ENCODE measurements at places on chromosomes 13 and 19.

- DNase-seq: no peak
Observed at GRCh38 chr19:38944981-38945506, 14.3 kb downstream of the MRPS12 start.

DNA sequence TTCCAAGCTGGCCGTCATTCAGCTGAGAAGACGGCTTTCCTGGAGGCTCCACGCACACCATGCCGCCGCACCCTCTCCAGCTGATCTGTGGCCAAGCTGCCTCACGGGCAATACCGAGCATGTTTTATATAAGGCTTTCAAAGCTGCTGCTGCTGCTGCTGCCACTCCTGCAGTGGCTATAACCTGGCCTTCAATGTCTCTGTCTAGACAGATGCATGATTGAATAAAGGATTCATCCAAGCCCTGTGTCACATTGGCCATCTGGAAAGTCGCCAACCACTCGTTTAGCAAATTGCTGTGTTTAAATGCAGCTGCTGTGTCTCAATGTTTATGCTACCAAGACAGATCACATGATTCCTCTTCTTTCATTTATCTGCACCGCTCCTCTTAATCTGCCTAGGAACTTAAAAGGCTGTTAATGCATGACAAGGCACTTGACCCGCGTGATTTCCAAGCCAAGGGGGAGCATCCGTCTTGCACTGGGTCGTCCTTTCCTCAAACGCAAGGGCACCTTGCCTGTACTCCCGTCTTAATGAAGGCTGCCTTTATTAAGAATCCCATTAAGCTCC, 114.3 kb downstream of the TEX26 start:
- peak; percentile 25 for DNase-seq

- DNase-seq: no peak
Observed at GRCh38 chr13:30712536-30713532, 22.5 kb upstream of the ALOX5AP start.

DNA sequence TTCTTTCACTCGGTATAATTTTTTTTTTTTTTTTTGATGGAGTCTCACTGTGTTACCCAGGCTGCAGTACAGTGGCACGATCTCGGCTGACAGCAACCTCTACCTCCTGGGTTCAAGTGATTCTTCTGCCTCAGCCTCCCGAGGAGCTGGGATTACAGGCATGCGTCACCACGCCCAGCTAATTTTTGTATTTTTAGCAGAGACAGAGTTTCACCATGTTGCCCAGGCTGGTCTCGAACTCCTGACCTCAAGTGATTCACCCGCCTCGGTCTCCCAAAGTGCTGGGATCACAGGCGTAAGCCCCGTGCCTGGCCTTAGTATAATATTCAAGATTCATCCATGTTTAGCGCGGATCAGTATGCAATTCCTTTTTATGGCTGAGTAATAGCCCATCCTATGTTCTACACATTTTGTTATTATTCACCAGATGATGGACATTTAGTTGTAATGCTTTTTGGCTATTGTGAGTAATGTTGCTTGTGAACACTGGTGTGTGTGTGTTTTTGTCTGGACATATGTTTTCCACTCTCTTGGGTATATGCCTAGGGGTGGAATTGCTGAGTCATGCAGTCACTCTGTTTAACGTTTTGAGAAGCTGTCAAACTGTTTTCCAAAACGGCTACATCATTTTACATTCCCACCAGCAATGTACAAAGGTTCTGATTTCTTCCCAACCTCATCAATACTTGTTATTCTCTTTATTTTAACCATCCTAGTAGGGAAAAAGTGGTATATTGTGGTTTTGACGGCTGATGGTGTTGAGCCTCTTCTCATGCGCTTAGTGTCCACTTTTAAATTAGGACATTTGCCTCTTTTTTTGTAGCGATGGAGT, 22.9 kb downstream of the PLEKHF1 start:
- DNase-seq: peak; percentile 88

Measured in fibroblast of gingiva (primary cell).